ENCODE measurements at places on chromosomes 13 and 19.

DNA sequence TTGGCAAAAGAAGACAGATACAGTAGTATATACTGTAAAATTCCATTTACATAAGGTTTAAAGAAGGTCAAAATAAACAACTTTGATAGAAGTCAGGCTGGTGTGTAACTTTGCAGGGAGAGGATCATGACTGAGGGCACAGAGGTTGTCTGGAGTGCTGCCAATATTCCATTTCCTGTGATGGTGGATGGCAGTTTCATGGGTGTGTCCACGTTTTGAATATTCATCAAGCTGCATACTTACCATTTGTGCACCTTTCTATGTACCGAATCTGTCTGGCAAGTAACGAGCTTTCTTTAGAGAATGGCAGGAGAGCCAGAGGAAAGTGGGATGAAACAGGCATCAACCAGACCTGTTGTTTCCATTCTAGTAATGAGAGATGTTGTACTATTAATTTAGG lies 420.5 kb upstream of the HTR2A start:
- no peak for DNase-seq

- DNase-seq: no peak
These were observed 774.8 kb upstream of the ARGLU1 start for GRCh38 chr13:107342747-107343146.

DNA sequence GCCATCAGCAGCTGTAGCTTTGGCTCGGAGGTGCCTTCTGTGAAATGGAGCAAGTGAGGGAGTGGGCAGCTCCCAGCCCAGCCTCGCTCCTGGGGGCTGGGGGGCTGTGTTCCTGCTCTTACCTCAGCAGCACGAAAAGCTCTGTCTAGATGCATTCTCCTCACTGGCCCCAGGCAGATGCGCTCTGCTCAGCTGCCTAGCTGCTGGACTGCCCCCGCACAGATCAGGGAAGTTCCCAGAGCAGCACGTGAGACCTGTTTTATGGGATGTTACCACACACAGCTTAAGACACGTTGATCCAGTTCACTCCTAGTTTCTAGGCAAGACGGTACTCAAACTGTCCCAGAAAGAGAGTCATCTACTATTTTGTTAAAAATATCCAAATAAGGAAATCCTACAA lies 13.6 kb downstream of the LCP1 start:
- no peak for DNase-seq

GRCh38 chr13:70107125-70107497 lies 515 bp upstream of the ATXN8OS start:
- no peak for DNase-seq

- peak; percentile 53 for DNase-seq
These were observed 2.7 kb upstream of the SAMD1 start for GRCh38 chr19:14093117-14093823.

DNA sequence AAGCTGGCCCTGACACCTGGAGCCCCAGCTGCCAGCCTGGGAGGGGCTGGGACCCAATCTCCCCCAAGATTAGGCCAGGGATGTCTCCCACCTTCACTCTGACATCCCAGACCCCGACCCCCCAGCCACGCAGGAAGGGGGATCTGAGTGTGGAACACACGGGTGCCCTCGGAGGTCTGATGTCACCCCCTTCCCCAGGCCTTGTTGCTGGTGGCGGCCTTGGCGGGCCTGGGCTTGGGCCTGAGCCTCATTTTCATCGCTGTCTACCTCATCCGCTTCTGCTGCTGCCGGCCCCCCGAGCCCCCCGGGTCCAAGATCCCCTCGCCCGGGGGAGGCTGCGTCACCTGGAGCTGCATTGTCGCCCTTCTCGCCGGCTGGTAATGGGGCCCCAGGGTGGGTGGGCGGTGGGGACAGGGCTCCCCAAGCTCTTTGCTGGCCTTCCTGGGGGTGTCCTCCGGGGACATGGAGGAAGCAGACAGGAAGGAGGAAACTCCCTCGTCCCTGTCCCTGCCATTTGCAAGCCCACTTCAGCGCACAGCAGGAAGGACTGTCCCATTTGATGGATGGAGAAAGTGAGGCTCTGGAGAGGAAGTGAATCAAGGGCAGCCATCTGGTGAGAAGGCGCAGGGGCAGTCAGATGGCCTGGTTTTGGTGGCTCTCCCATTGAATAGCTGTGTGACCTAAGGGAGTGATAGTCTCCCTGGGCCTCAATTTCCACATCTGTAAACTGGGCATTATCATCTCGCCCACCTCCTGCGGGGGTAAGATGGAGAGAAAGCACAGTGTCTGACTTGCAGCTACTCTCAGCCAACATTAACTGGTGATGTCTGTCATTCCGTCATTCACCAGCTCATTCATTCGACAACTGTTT lies 3.9 kb downstream of the TTYH1 start:
- DNase-seq: no peak

GRCh38 chr19:47376589-47377144 lies 27.6 kb downstream of the DHX34 start:
- no peak for DNase-seq

DNA sequence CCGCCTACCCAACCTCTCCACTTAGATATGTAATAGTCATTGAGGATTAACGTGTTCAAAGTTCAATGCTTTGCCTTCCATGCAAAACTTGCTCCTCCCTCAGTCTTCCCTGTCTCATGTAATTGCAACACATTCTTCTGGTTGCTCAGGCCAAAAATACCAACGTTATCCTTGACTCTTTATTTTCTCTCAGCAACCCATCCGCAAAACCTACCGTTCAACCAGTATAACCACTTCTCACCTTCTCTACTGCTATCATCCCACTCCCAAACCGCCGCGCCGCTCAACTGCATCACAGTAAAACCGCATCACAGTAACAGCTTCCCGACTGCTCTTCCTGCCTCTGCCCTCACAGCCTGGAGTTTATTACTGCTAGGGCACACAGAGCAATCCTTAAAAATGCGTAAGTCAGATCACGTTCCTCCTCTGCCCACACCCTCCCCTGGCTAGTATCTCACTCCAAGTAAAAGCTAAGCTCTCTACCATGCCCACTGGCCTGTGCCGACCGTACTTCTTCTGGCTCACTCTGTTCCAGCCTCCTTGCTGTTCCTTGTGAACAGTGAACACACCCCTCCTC lies 8.2 kb downstream of the MTIF3 start:
- DNase-seq: peak; percentile 34

- DNase-seq: peak; percentile 39
These were observed 6.4 kb downstream of the AXL start for GRCh38 chr19:41225238-41226052.

- DNase-seq: no peak
These were observed 403.9 kb downstream of the LIG4 start for GRCh38 chr13:107811233-107812013.

DNA sequence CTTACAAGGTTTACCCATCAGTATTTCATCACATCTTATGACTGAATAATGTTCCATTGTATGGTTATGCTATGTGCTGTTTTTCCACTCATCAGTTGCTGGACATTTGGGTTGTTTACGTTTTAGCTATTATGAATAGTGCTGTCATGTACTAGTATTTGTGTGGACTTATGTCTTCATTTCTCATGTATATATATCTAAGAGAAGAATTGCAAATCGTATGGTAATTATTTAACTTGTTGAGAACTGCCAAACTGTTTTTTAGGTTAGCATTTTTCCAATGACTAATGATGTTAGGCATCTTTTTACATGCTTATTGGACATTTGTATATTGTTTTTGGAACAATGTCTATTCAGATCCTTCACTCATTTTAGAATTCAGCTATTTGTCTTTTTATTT lies 368.3 kb downstream of the LMO7 start:
- no peak for DNase-seq

- no peak for DNase-seq
These were observed 198.2 kb upstream of the TMTC4 start for GRCh38 chr13:100872761-100873160.

DNA sequence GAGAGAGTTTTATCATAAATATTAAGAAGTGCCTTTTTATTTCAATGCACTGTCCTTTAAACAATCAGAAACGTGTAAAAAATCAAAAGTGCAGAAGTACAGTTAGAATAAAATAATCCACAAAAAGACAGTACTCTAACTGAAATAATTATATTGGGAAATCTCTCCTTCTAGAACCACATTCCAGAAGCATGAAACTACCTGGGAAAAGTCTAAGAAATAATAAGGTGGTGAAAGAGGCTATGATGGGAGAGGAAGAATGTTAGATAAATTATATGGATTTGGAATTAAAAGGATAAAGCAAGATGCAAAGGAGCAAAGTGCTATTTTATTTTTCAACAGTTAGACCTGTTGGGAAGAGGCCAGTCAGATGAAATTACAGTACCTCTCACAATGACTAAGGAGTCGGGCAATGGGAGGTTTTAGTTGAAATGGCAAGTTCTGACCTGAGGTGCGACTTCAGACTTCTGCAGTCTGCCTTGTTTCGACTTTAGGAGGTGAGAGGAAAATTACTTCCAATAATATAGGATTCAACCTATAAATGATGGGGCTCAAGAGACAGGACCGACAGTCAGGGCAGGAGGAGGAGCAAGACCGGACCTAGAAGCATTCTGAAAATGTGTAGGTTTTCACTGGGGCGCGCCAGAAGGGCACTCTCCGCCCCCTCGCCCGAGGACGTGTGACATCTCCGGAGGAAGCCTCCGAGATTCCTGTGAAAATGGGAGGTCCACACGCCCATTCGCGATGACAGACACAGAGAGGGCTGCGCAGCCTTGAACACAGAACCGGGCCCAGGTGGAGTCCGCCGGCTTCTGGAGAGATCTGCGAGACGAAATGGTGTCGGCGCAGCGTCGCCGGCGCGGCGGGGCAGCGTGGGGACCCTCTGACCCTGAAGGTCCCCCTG lies 717 bp downstream of the SPRYD7 start:
- peak; percentile 71 for DNase-seq

DNA sequence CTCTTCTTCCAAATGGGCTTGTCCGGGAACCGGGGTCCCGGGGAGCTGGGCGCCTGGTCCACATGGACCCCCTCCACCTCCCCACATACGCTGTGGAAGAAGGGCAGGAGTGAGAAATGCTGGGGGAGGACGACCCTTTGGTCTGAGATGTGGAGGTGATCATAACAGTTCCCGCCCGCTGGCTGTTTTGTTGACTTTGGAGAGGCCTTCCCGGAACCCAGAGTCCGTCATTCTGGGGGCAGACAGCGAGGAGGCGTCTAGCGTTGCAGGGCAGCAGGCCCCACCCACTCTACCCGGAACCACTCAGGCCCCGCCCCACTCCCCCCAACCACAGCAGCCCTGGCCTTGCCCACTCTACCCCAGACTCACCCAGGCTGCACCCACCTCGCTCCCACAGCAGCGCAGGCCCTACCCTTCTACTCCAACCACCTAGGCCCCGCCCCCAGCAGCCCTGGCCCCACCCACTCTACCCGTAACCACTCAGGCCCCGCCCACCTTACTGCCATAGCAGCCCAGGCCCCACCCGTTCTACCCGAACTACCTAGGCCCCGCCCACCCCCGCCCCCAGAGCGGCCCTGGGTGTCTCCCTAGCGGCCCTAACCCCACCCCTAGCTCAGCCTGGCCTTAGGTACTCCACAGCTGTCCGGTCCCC lies 7.1 kb downstream of the GPR108 start:
- peak; percentile 96 for DNase-seq

All from hematopoietic multipotent progenitor cell treated with erythropoietin and hydrocortisone succinate and interleukin-3 and kit ligand, for 6 days (in vitro differentiated cells).